ENCODE measurements at places on chromosomes 16 and 17.

GRCh38 chr16:67445441-67445912, 14.6 kb downstream of the HSD11B2 start:
- DNase-seq = no peak

GRCh38 chr16:52676959-52677358, 130.0 kb upstream of the TOX3 start:
- no peak for DNase-seq

GRCh38 chr17:10275418-10275817, 77.0 kb upstream of the GAS7 start:
- DNase-seq = no peak

DNA sequence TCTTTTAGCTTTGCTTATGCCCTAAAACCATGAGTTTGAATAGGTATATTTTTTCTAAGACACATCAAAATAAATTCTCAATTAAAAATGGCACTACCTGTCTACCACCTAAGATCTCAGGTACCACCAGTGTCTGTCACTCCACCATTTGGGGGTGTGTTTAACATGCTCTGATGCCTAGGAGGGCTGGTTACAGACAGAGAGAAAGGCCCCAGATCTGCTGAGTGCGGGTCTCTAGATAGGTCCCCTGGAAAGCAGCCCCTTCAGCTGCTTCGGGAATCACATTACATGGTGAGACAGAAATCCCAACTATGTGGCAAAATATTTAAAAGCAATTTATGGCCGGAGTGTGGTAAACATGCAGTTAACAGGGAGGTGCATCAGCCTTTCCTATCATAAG, 653 bp upstream of the VAC14 start:
- no peak for DNase-seq

DNA sequence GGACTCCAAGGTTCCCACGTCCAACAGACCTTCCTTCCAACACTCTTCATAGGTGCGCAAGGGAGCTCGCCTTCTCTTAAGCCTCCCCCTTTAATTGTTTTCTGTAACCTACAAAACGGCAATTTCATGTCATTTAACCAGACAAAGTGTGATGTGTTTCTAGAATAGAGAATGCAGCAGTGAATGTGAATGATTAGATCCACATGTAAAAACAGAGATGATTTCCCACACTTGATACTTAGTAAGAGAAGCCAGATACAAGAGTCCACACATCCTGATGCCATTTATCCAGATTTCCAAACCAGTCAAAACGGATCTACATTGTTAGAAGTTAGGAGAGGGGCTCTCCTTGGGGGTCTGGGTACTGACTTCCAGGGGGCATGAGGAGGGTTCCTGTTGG, 89.3 kb downstream of the IRF8 start:
- DNase-seq = no peak

DNA sequence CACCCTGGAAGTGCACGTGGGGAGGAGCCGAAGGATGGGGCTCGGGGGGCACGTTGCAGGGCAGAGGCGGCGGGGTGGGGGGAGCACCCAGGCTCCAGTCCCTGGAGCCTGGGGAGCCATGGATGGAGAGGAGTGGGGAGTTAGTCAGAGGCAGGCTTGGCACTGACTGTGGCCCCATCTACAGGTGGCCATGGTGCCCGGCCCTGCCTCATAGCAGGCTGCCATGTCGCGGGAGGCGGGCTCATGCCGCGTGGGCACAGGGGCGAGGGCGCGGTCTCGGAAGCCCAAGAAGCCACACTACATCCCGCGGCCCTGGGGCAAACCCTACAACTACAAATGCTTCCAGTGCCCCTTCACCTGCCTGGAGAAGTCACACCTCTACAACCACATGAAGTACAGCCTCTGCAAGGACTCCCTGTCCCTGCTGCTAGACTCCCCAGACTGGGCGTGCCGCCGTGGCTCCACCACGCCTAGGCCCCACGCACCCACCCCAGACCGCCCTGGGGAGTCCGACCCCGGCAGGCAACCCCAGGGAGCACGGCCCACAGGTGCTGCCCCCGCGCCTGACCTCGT, 3.0 kb downstream of the PRR35 start:
- DNase-seq = no peak

GRCh38 chr16:47082099-47082865, 61.5 kb downstream of the NETO2 start:
- no peak for DNase-seq

GRCh38 chr16:970386-970765, 408 bp downstream of the LMF1 start:
- no peak for DNase-seq
